ENCODE measurements at places on chromosomes 16 and 17. TPM values are rescaled to one million over a fixed set of nuclear protein-coding genes. Genes with fewer than 3 reads are reported as not detected.

SSTR5 gene
- 0.22 TPM for polyA plus RNA-seq

NARF gene
- 111 TPM for polyA plus RNA-seq

CACNG4 gene
- 0.08 TPM for polyA plus RNA-seq

GDPD3 gene
- polyA plus RNA-seq = 2.0 TPM

UBE2I gene
- 73.4 TPM for polyA plus RNA-seq

ANTKMT gene
- polyA plus RNA-seq = 42.4 TPM

ACSM2A gene
- not detected for polyA plus RNA-seq

HSPB9 gene
- not detected for polyA plus RNA-seq

BRIP1 gene
- polyA plus RNA-seq = 0.08 TPM

NPW gene
- polyA plus RNA-seq = 0.19 TPM

TSPOAP1 gene
- 1.6 TPM for polyA plus RNA-seq

NT5C3B gene
- 30.0 TPM for polyA plus RNA-seq

TMEM92 gene
- 0.11 TPM for polyA plus RNA-seq

SDR42E1 gene
- polyA plus RNA-seq = 0.78 TPM

PDE6G gene
- polyA plus RNA-seq = not detected

CYTH1 gene
- 20.0 TPM for polyA plus RNA-seq

SCGB1C2 gene
- not detected for polyA plus RNA-seq

GRIN2C gene
- polyA plus RNA-seq = 0.25 TPM

GRIN2A gene
- 0.01 TPM for polyA plus RNA-seq

SLC5A11 gene
- not detected for polyA plus RNA-seq

DPEP2 gene
- polyA plus RNA-seq = 1.2 TPM

CMTM2 gene
- polyA plus RNA-seq = not detected

KRT36 gene
- polyA plus RNA-seq = not detected

KRTAP4-2 gene
- polyA plus RNA-seq = not detected

KRTAP9-2 gene
- polyA plus RNA-seq = not detected

SPAG5 gene
- polyA plus RNA-seq = 0.42 TPM

KRTAP2-2 gene
- polyA plus RNA-seq = not detected

GCGR gene
- not detected for polyA plus RNA-seq

ITGB3 gene
- 5.0 TPM for polyA plus RNA-seq

CACNA1G gene
- polyA plus RNA-seq = 0.11 TPM

RDM1 gene
- polyA plus RNA-seq = not detected

CBFA2T3 gene
- polyA plus RNA-seq = 5.5 TPM

LCAT gene
- polyA plus RNA-seq = 31.7 TPM

KRT20 gene
- not detected for polyA plus RNA-seq

RNU2-1 gene
- polyA plus RNA-seq = not detected

GGT6 gene
- polyA plus RNA-seq = not detected

PCGF2 gene
- polyA plus RNA-seq = 33.6 TPM

Data from heart left ventricle (tissue), 16 donors.